GM13977 (cell line): ENCODE measurements at places on chromosomes 4 and X.

GRCh38 chr4:13470379-13470778 is 13.8 kb downstream of the RAB28 start:
- no peak for DNase-seq

DNA sequence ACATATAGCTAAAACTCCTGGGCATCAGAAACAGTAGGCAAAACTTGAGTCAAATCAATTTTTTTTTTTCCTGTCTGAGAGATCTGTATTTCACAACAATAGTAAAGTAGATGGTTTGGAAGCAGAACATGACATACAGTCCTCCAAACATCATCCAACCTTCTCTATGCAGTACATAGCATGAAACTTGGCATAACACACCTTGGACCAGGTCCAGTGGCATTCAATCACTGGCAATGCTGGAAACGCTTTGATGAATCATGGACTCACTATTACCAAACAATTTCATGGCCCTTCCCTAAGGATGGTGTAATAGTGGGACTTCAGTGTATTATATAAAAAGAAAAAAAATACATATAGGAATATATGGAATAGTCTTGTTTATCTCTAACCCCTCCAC is 154.6 kb downstream of the FMR1NB start:
- DNase-seq = no peak

DNA sequence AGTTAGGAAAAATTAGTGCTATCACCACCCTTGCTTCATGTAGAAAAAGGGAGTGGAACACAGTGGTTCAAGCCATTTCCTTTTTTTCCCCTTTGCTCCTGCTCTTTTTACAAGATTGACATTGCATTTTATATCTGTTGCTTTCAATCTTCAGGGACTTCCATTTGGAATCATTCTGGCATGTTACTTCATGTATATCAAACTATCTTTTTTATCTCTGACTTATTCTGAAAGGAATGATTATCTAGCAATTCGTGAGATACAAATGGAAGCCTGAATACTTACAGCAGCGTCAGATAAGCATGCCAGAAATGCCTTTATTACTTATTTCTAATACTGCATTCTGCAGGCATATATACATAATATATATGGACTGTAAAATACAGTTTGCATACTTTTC is 20.4 kb downstream of the ADGRL3 start:
- no peak for DNase-seq

DNA sequence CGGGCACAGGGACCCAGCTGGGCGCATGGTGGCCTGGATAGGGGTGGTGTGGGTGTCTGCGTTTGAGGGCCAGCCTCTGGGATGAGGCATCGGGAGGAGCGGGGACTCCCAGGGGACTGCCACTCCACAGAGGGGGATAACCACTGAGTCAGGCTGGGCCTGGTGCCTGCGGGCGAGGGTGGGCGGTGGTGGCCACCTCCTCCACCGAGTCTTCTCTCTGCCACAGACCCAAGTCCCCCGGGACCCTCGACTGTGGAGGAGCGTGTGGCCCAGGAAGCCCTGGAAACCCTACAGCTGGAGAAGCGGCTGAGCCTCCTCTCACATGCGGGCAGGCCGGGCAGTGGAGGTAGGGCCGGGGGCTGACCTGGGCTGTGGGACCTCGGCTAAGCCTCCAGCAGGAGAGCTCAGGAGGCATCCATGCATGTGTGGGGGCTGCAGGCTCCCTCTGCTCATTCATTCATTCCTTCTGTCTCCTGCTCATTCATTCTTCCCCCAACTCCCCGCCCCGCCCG is 26.4 kb downstream of the DOK7 start:
- DNase-seq = no peak

DNA sequence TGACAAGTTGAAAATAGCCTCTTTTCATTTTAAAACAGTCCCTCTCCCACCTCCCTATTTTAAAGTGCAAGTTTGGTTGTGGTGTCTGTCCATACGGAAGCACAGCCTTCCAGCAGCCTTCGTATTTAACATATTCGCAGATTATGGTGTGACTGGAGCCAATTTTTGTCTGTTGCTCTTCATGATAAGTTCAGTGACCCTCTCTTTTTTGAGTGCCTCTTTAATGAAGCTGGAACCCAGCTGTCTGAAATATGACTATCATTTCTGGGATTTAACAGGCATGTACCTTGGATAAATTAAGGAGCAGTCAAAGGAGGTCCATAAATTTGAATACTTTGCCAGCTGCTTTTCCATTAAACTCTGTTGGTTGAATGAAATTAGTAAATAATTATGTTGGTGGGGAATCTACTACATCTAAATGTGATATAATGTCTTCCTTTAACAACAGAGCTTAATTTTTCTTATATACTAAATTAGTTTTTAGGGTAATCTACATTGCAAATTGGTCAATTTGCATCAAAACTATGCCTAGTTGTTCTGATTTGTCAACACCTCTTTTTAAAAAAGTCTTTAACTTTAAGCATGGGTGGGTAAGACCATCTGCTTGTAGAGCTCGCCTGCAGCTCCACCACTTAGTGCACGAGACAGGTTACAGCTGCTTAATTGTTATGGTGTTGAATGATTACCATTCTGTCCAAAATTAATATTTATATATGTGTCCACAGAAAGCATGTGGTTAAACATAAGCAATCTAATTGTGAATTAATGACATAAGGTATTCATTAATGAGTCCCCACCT is 216.6 kb downstream of the DCTD start:
- no peak for DNase-seq

- no peak for DNase-seq
These were observed 25.2 kb downstream of the TAF7L start for GRCh38 chrX:101265869-101266428.

DNA sequence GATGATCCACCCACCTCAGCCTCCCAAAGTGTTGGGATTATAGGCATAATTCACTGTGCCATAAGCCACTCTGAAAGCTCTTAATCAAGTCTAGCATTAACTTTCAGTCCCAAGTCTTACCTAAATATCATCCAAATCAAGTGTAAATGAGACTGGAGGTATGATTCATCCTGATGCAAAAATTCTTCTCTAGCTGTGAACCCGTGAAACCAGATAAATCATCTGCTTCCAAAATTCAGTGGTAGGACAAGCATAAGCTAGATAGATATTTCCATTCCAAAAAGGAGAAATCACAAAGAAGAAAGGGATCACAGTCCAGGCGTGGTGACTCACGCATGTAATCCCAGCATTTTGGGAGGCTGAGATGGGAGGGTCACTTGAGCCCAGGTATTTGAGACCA is 8.8 kb upstream of the TBC1D25 start:
- DNase-seq = no peak

DNA sequence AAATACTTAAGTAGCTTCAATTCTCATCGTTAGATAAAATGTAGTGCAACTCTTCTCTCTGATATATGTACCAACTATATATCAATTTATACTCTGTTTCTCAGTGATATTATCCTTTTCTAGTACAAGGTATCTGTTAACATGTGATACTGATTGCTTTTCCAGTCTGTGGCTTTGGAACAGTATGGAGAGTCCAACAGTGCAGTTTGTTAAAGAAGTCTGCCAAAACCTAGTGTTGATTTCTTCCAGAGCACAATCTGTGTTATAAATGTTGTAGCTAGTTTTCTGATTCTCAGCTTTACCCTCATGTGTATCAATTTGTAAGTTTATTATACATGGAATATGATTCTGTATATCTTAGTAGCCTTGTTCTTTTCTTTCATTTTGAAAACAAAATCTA is 465.0 kb downstream of the IL15 start:
- no peak for DNase-seq

DNA sequence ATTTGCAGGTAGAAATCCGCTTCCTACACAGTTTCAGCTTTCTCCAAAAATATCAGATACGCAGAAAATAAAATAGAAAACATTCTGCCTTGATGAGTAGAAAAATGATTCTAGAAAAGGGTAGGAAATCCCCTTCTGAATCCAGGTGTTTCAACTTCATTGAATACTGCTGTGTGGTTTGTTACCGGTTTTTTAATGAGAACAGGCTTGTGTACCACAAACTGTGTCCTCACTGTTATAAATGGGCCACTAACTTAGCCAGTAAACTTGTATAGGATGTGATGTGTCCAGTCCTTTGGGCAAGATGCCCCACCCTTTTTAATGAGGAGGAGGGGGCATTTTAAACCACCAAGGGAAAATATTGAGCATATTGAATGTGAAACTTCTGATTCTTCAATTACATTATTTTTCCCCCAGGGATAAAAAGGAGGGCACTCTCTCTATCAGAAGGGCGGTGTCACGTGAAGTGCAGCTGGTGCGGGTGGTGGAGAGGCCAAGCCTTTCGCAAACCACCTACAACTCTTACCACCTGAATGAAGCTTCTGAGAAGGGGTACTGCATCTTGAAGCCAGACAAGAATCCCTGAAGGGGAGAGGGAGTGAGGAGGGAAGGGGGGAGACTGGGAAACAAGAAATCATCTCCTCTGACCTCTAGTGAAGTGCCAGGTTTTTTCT is 4.5 kb downstream of the CXXC4 start:
- DNase-seq = peak; percentile 66

GRCh38 chr4:120454788-120455187 is 388.1 kb upstream of the MAD2L1 start:
- DNase-seq = no peak

GRCh38 chrX:43373032-43373431 is 283.1 kb upstream of the MAOA start:
- DNase-seq = no peak

DNA sequence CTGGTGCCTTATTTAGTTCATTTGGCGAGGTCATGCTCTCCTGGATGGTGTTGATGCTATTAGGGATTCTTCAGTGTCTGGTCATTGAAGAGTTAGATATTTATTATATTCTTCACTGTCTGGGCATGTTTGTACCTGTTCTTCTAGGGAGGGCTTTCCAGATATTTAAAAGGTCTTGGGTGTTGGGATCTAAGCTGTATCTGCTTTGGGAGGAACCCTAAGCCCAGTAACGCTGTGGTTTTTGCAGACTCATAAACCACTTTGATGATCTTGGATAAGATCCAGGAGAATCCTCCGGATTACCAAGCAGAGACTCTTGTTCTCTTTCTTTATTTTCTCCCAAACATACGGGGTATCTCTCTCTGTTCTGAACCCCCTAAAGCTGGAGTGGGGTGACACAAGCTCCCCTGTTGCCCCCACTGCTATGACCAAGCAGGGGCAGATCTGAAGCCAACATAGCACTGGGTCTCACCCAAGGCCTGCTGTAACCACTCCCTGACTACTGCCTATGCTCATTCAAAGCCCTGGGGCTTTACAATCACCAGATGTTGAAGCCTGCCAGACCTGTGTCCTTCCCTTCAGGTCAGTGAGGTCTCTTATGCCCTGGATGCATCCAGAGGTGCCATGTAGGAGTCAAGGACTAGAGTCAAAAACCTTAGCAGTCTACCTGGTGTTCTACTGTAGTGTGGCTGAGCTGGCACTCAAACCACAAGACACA is 187.6 kb downstream of the GUCY2F start:
- DNase-seq = no peak

GRCh38 chr4:40379248-40379647 is 44.1 kb downstream of the CHRNA9 start:
- DNase-seq = no peak

DNA sequence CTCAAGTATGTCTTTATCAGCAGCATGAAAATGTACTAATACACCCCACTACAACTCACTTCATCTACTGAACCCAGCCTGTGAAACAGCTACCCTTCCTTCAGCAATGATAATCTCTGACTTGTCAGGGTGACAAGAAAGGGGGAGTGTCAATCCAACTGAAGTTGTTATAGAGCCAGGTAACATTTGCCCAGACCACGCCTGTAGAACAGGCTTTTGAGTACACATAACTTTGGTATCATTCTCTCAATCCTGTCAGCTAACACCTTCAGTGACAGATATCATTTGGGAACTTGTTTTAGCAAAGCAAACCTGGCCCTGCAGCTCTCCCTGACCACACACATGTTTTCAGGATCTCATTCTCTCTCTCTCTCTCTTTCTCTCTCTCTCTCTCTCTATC is 592.2 kb downstream of the SMARCA1 start:
- DNase-seq = no peak

DNA sequence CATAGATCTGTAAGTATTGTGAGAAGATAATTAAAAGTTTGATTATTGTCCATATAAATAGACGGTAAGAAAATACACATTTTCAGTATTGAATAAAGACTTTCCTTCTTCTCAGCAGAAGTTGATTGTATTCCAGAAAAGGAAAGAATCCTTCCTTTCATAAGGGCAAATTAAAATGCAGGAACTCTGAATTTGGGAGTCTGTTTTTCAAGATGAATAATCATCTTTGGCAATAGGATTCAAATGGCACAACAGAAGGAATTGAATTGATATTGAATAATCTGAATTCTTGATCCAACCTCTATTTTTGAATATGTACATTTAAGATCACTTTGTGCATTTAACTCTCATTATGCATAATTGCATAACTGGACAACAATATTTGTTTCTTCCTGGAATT is 149.3 kb downstream of the DMD start:
- DNase-seq = no peak

- no peak for DNase-seq
These were observed 65.0 kb upstream of the MAGEB2 start for GRCh38 chrX:30150196-30150895.

DNA sequence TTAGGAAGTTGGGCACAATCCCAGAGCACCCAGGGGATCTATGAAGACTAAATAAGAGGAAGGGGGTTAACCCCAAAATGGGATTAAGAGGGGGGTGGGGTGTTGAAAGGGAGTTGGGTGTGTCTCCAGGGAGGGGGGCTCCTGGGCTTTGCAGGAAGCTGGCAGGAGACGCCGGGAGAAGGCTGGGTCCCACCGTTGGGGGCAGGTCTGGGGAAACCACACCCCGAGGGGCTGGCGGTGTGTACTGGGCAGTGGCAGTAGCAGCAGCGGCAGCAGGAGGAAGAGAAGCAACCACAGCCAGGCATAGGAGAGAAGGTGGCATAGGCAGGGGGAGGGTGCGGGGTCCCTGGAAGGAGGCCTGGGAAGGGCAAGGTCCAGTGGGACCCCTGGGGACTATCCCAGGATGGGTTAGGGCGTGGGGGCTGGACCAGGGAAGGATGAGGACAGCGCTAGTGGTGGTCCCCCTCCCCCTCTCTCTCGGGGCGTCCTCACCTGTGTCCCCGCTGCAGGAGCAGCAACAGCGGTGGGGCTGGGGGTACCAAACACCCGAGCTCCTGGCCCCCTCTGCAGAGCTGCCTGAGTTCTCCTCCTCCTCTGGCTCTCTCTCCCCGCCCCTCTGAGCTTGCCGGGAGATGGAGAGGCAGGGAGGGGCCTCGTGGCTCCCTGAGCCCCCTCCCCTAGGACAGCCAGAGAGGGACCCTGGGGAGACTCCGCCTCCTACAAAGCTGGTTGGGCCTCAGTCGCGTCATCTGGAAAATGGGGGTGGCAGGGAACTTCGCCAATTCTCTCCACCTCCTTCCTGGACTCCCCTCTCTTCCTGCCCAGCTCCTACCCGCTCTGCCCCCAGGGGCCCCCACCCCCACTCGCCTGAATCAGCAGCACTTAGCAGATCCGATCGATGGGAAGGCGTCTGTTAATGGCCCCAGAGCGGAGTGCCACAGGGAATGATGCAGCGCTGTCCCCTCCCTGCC is at the start of gene KCND1:
Gene KCND1 (minus strand): TSS at position 596 of the 971 bp plus-strand sequence. CDS start 1,573 bp downstream, outside the sequence.
- DNase-seq = no peak

- no peak for DNase-seq
These were observed 343.7 kb downstream of the GRIA2 start for GRCh38 chr4:157564218-157564617.
